ENCODE measurements at places on chromosomes 1 and 21. TPM values are rescaled to one million over a fixed set of nuclear protein-coding genes. Genes with fewer than 3 reads are reported as not detected.
A peak's percentile ranks its signal among the peaks of the same experiment; 100 is the strongest.

DNA sequence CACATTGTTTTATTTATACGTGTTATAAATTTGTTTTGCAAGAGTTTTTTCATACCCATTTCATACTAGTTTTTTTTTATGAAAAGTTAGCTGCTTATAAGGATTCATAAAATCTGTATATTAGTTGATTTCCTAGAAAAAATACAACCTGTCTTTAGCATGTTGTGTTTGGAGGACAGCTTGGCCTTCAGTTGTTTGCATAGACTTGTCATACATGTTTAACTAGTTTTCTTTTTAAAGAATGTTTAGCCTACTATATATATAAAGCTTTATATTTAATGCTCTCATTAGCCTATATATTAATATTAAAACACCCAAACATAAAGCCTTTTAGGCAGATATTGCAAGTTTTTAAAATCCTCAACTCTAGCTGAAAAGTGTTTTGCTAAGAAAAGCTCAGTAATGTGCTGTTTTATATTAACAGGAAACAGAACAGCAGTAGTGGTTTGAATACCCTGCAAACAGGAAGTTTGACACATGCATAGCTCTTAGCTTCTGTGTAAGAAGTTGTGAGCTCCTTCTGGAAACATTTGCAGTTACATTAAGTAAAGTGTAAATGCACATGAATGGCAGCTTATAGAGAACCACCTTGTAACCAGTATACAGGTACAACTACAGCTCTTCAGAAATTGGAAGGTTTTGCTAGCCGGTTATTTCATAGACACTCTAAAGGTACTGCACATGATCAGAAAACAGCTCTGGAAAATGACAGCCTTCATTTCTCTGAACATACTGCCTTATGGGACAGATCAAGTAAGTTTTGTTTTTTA, at the start of gene PRKACB:
Gene PRKACB (plus strand): TSS at position 476 of the 770 bp plus-strand sequence. CDS start 91 bp downstream, at position 567.
- DNase-seq, result peak; percentile 10

DNA sequence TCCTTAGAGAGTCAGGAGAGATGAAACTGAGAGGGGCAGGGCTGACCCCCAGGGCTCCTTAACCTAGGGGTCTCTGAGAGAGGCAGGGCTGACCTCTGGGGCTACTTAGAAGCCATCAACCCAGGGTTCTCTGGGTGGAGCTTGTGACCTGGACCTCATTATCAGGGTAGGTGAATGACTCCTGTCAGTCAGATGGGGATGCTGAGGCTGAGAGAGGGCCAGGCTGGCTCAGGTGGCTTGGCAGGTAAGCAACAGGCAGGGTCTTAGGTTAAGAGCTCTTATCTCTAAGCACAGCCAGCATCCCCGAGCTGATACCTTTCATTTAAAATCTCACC, 160.9 kb downstream of the PTPRU start:
- no peak for DNase-seq

GRCh38 chr1:186082235-186082937, 292.7 kb downstream of the TPR start:
- DNase-seq, result peak; percentile 95

Gene VTCN1
- not detected for total RNA-seq

Gene USH2A
- 0.04 TPM for total RNA-seq

Gene MT1HL1
- total RNA-seq, result not detected

Gene RBP7
- not detected for total RNA-seq

- DNase-seq, result no peak
These were observed 1678.1 kb downstream of the KCNT2 start for GRCh38 chr1:194930132-194930531.

Gene HECTD3
- 20.9 TPM for total RNA-seq

GRCh38 chr1:243494741-243495431, 239.0 kb downstream of the SDCCAG8 start:
- no peak for DNase-seq

Measured in H4 (cell line).